Urothelium cell line (cell line): ENCODE measurements at places on chromosomes 4 and X.

- no peak for DNase-seq
These were observed 161.6 kb downstream of the IL15 start for GRCh38 chr4:141797966-141798365.

- DNase-seq = peak; percentile 33
These were observed 156.8 kb upstream of the HS3ST1 start for GRCh38 chr4:11585506-11585905.

DNA sequence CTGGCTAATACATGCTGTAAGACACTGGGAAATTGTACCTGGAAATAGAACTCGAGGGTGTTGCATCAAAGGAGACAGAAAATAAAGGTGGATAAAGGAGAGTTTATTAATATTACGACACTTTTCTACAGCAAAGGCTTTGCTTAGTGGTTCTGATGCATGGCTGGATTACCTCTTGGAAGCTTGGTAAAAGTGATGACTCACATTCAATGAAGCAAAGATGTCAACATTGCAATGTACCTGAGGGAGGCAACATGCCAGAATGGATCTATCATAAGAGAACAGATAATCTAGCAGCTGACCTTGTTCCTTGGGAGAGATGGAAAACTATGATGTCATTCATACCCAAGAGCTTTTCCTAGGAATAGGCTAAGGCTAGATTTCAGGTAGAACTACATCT, 735.1 kb upstream of the DIAPH2 start:
- no peak for DNase-seq

DNA sequence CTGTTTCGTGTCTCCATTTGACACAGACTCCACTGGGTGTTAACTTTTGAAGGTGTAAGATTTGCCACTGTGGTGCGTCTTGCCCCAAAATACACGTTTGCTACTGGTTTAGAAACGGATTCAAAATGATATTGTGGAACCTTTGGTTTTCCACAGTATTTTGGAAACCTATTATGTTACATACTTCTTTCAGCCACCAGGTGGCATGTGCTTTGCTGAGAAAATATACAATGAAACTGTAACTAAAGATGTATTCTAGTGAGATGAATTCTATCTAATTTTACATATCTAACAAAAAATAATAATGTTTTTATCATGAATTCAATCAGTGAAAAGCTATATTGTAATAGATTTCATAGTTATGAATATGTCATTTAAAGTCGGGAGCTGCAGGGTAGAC, 28.4 kb upstream of the SLITRK4 start:
- no peak for DNase-seq

DNA sequence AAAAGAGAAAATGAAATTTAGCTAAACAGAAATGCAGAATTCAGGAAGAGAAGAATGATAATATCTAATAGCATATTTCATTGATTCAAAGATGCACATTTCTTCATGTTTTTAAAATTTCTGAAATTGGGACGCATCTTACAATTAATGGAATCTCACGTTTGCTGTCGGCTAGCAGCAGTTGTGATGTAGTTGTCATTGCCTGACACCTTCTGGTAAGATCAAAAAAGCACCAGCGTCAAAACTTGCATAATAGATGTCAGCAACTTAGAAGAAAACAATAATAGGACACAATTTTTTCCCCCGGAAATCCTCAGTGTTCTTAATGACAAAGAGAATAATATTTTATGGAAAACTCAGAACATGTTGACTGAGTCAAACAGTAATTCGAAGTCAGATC, 29.8 kb upstream of the SLC7A3 start:
- DNase-seq = peak; percentile 10

DNA sequence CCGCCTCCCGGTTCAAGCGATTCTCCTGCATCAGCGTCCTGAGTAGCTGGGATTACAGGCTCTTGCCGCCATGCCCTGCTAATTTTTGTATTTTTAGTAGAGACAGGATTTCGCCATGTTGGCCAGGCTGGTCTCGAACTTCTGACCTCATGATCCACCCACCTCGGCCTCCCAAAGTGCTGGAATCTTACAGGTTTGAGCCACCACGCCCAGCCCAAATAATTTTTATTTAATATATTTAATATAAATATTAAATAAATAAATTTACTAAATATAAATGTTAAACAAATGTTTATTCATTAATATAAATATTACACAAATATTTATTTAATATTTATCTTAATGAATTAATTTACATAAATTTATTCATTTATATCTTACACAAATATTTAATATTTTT, 120.2 kb downstream of the SHOX start:
- no peak for DNase-seq

GRCh38 chr4:61996943-61997342, 796.8 kb downstream of the ADGRL3 start:
- no peak for DNase-seq

DNA sequence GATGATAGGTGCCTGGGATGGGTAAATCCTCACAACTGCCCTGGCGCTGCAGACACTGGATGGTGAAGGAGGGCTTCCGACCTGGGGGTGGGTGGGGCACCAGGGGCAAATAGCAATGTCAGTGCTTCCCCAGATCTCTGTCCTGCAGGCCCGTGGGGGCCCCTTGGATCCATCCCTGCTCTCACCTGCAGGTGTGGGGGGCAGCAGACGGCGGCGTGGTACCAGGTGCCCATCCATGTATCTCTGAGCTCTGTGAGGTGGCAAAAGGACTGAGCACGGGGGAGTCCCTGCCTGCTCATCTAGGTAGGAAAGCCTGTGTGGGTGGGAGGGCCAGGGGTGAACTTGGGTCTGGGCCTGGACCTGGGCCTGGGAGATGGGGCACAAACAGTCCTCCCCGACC, 6.5 kb upstream of the SYP start:
- DNase-seq = no peak

DNA sequence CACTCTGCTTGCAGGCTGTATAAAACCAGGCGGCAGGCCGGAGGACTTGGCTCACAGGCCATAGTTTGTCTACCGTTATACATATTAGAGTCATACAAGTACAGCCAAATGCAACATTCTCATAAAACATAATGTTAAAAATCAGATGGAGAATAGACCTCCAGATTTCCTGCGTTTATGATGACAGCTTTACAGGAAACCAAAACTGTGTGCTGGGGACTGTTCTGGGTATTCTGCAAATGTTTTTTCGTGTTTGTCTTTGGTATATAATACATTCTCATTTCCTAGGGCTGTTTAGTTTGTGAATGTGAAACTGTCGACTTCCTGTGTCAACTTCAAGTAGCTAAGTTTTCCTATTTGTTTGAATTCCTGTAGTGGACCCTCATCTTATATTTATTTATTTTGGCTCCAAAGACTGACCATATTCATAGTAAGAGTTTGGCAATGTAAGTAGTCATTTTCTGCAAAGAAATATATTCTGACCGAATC, 79.5 kb upstream of the FAM9C start:
- DNase-seq = no peak

- no peak for DNase-seq
These were observed 20.0 kb downstream of the ZNF330 start for GRCh38 chr4:141240671-141241070.

GRCh38 chr4:161992317-161992716, 171.5 kb downstream of the FSTL5 start:
- no peak for DNase-seq

DNA sequence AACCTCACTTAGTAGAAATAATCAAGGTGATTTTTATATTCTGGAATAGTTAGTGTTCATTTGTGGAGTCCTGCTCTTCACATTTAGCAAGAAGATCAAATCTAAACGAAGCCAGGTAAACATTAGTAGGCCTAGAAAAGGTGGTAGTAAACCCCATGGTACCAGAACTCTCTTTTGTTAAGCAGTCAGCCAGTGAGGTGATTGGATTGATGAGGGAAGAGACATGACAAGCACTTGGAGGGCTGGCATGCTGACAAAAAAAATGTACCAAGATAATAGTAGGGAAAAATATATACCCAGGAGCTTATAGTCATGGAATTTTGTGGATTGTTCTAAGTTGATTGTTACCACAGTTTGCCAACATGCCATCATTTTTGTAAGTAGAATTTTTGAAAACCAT, 163.8 kb downstream of the BANK1 start:
- no peak for DNase-seq

DNA sequence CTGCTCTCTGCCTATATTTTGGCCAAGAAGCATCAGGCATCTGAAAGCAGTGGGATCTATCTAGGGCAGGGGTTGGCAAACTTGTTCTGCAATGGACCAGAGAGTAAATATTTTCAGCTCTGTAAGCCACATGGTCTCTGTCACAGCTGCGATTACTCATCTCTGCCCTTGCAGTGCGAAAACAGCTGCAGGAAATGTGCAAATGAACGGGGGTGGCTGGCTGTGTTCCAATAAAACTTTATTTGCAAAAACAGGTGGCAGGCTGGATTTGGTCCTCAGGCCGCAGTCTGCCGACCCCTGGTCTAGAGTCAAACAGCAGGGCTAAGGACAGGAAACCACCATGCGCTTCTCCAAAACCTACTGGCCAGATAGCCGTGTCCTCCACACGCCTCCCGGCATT, 48.6 kb downstream of the ACOX3 start:
- DNase-seq = peak; percentile 15

DNA sequence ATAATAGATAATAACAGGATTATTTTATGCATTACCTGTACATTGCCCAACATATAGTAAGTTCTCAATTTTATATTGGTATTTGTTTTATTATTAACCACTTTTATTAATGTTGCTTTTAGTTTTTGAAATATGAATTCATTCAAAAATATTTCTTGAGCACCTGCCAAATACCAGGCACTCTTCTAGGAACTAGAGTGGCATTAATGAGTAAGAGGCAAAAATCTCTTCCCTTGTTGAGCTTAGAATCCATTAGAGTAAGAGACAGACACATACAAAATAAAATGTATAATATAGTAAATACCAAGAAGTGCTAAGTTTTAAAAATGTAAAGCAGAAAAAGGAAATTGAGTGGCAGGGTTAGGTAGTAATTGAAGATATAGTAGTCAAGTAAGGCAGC, 45.8 kb downstream of the TET2 start:
- no peak for DNase-seq

GRCh38 chr4:113499696-113500095, 261.8 kb downstream of the CAMK2D start:
- DNase-seq = peak; percentile 10

DNA sequence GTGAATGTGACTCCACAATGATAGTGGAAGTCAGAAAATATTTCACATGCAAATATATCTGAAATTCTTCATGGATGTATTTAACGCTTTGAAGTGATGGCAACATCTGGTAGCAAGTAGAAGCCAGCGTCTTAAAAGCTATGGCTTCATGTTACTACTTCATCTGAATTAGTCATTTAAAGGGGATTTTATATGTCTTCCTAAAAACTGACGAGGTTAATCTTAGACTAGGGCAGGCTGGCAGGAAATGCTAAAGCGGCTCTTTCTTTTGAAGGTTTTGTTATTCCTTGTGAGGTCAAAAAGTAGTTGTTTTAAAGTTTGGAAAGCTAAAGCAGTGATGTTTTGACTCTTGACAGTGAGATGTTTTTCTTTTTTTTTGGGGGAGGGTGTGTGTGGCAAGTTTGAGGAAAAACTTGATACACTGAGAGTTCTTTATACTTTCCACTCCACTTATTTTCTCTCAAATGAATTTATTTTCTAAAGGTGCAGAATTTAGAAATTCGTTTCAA, 22.6 kb downstream of the PLS3 start:
- no peak for DNase-seq

- DNase-seq = no peak
These were observed 56.3 kb upstream of the NAP1L5 start for GRCh38 chr4:88753658-88754571.

GRCh38 chr4:10667701-10668326, 16.8 kb downstream of the CLNK start:
- DNase-seq = no peak

GRCh38 chr4:100420571-100420970, 97.3 kb downstream of the EMCN start:
- DNase-seq = no peak

- DNase-seq = no peak
These were observed 53.1 kb upstream of the SPRY1 start for GRCh38 chr4:123343400-123344041.

GRCh38 chr4:109877400-109877799, 29.5 kb downstream of the LRIT3 start:
- no peak for DNase-seq

GRCh38 chr4:39932776-39933402, 44.8 kb downstream of the PDS5A start:
- DNase-seq = no peak

- no peak for DNase-seq
These were observed 233.7 kb upstream of the TECRL start for GRCh38 chr4:64642936-64643335.

GRCh38 chrX:134426281-134426680, 33.7 kb upstream of the HPRT1 start:
- DNase-seq = no peak

- DNase-seq = no peak
These were observed 391.0 kb downstream of the RAB28 start for GRCh38 chr4:13093170-13093569.

GRCh38 chrX:48939524-48940228, 17.7 kb downstream of the OTUD5 start:
- DNase-seq = no peak

DNA sequence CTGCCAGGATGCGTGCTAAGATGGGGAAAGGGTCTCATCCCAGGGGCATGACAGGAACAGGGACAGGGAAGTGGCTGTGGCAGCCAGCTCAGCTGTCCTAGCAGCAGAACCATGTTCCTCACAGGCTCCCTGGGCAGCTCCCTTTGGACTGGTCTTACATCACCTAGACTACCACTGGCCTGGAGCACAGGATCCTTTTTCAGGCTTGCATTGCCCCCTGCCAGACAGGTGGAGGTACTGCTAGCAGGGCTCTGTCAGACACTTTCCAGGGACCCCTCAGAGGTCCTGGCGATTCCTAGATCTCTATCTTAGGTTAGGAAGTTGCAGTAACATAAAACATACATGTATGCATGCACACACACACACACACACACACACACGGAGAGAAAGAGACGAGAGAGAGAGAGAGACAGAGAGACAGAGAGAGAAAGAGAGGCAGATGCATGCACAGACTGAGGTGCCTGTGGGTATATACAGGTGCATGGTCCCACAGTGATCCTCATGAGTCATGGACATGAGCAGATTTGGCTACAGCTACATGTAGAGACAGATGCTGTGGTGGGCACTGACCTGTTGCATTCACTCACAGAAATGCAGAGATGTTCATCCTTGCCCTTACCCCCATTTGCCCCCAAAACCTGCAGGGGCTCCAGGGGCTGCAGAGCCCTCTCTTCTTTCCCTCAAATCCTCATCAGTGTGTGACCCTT, 63.6 kb downstream of the STARD8 start:
- DNase-seq = peak; percentile 46

GRCh38 chr4:85867271-85867670, 392.3 kb downstream of the ARHGAP24 start:
- DNase-seq = no peak

DNA sequence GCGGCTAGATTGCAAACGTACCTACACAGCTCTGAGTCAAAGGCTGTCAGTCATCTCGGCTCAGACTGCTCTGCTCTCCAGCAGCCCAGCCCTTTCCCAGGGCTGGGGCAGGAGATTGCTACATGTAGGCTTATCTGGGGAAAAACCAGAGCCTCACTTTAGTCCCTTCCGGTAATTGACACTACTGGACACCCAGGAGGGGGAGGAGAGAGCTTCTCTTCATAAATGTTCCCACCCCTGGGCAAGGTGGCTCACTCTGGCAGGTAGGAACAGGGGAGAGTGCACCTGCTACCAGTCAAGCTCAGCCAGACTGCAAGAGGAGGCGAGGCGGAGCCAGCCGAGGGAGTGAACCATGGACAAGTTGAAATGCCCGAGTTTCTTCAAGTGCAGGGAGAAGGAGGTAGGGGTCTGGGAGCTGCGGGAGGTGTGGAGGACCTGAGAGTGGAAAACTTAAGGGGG, at the start of gene SLC6A14:
TSS of gene SLC6A14 (plus strand) at position 249 of the 459 bp plus-strand sequence. CDS start at position 353, 104 bp downstream.
- DNase-seq = no peak
